Small intestine (tissue), 16 donors: ENCODE measurements at places on chromosomes 1 and 21.

- DNase-seq, result no peak
- no peak overlapping the region for H3K27ac ChIP-seq
- H3K27me3 ChIP-seq, result no peaks in the 10 kb centered on the region
- peaks cover 9% of the 10 kb centered on the region for H3K4me1 ChIP-seq
- no peak overlapping the region for H3K4me3 ChIP-seq
Measured at GRCh38 chr21:46455575-46456385, 2.9 kb upstream of the DIP2A start.

DNA sequence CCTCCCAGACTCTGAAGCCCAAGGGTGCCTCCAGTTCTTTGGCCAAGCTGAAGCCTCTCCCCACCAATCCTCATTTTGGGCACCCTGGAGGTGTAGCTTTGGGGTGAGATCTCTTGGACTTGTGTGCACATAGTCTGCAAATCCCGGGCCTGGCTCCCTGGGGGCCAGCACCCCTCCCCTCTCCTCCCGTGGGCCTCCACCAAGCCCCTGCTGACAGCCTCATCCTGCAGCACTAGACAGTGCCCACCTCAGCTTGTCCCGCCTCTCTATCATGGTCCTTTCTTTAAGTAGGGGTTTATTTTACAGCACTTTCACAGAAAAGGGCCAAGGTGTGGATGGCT lies 3.2 kb downstream of the GJC2 start:
- H3K4me1 ChIP-seq, result peaks cover 48% of the 10 kb centered on the region
- H3K36me3 ChIP-seq, result peaks cover 3% of the 10 kb centered on the region
- no peaks in the 10 kb centered on the region for H3K27me3 ChIP-seq
- DNase-seq, result no peak

GRCh38 chr1:45566722-45567121 lies 16.1 kb downstream of the AKR1A1 start:
- no peak for DNase-seq
- H3K36me3 ChIP-seq, result peaks cover 85% of the 10 kb centered on the region
- no peaks in the 10 kb centered on the region for H3K27me3 ChIP-seq
- H3K4me3 ChIP-seq, result no peak overlapping the region
- H3K4me1 ChIP-seq, result peaks cover 9% of the 10 kb centered on the region

DNA sequence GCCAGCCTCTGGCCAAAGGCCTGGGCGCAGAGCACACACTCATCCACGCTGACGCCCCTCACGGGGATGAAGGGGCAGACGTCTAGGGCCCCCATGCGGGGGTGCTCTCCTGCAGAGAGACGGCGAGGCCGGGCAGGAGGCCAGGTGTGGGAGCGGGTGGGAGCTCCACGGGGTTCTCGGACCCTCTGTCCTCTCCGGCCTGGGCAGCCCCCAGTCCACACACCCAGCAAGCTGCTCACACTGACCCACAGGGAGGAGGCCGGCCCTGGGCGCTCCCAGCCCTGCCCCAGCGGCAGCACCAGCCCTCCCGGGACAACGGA lies 2.5 kb downstream of the FTCD start:
- H3K27ac ChIP-seq, result no peak overlapping the region
- H3K27me3 ChIP-seq, result no peaks in the 10 kb centered on the region
- DNase-seq, result no peak
- no peak overlapping the region for H3K4me3 ChIP-seq
- H3K4me1 ChIP-seq, result peaks cover 30% of the 10 kb centered on the region

GRCh38 chr1:193588311-193589082 lies 402.1 kb upstream of the B3GALT2 start:
- no peak overlapping the region for H3K27ac ChIP-seq
- no peaks in the 10 kb centered on the region for H3K4me1 ChIP-seq
- peak; percentile 40 for DNase-seq

GRCh38 chr1:41977326-41977725 lies 58.6 kb upstream of the HIVEP3 start:
- H3K27ac ChIP-seq, result no peak overlapping the region
- DNase-seq, result peak; percentile 40
- H3K4me1 ChIP-seq, result no peaks in the 10 kb centered on the region
- H3K36me3 ChIP-seq, result no peaks in the 10 kb centered on the region
- H3K27me3 ChIP-seq, result no peaks in the 10 kb centered on the region
- H3K4me3 ChIP-seq, result no peak overlapping the region

- H3K36me3 ChIP-seq, result no peaks in the 10 kb centered on the region
- H3K4me1 ChIP-seq, result no peaks in the 10 kb centered on the region
- no peak overlapping the region for H3K27ac ChIP-seq
- H3K27me3 ChIP-seq, result no peaks in the 10 kb centered on the region
Measured at GRCh38 chr1:195637539-195637938, 970.7 kb downstream of the KCNT2 start.

GRCh38 chr1:240385985-240386978 lies 225.7 kb downstream of the GREM2 start:
- DNase-seq, result no peak
- no peak overlapping the region for H3K4me3 ChIP-seq
- H3K27me3 ChIP-seq, result no peaks in the 10 kb centered on the region
- H3K4me1 ChIP-seq, result no peaks in the 10 kb centered on the region

GRCh38 chr1:240091614-240092300 lies at the start of gene FMN2:
Gene FMN2, plus strand, starts transcription at chr1:240091883. Its CDS starts 227 bp downstream, at chr1:240092110.
- peak; percentile 44 for DNase-seq
- no peak within 1 kb of the TSS for H3K4me3 ChIP-seq
- H3K4me1 ChIP-seq, result no peaks in the 10 kb centered on the region

DNA sequence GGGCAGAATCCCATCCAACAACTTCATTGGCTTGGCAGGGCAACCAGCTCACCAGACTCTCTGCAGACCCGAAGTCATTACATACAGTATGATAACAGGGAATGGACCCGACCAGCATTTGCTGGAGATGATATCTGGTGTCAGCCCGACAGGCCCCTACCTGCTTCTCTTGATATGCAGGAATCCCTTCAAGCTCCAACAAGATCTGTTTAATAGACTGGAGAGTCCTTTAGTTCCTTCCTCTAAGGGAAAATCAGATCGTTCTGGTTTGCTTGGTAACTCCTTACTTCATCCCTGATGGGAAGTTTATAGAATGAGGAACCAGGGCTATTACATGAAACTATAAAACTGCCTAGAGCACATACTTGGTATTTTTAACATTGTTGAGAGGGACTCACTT lies 61.2 kb downstream of the EDARADD start:
- H3K4me3 ChIP-seq, result no peak overlapping the region
- H3K36me3 ChIP-seq, result no peaks in the 10 kb centered on the region
- DNase-seq, result no peak
- H3K27ac ChIP-seq, result no peak overlapping the region
- H3K27me3 ChIP-seq, result no peaks in the 10 kb centered on the region
- no peaks in the 10 kb centered on the region for H3K4me1 ChIP-seq

DNA sequence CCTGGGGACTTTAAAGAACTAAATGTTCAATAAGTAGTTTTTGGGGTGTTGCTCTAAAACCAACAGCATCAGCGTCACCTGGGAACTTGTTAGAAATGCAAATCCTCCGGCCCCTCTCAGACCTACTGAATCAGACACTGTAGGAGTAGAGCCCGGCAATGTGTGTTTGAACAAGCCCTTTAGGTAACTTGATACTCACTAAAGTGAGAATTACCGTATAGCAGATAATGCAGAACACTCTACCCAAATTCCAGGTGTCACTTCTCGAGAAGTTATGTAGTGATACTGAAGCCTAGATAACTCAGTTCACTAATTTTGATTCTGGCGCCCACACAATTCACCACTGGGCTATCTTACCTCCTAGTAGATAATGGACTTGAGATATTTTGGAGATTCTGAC lies 3.7 kb upstream of the DPT start:
- H3K27ac ChIP-seq, result no peak overlapping the region
- no peaks in the 10 kb centered on the region for H3K4me1 ChIP-seq
- DNase-seq, result no peak
- H3K4me3 ChIP-seq, result no peak overlapping the region

DNA sequence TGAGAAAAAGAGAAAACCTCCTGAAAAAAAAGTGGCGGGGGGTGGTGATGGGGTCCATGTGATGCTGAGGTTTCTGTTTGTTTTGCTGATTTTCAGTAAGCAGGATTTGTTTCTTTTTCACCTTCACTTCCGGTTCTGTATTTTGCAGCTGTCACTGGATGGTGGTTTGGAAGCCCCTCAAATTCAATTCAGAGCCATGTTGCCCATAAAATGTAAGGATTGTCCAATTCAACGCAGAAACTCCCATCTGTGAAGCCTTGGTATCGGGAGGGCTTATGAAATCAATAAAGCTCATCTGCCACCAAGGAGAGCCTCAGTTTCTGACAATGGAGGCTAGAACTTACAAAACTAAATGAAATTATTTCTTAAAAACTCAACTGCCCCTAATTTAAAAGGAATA lies 12.1 kb downstream of the CAPN8 start:
- no peaks in the 10 kb centered on the region for H3K4me1 ChIP-seq
- H3K4me3 ChIP-seq, result no peak overlapping the region
- no peak overlapping the region for H3K27ac ChIP-seq
- no peaks in the 10 kb centered on the region for H3K27me3 ChIP-seq
- DNase-seq, result no peak
- H3K36me3 ChIP-seq, result no peaks in the 10 kb centered on the region

DNA sequence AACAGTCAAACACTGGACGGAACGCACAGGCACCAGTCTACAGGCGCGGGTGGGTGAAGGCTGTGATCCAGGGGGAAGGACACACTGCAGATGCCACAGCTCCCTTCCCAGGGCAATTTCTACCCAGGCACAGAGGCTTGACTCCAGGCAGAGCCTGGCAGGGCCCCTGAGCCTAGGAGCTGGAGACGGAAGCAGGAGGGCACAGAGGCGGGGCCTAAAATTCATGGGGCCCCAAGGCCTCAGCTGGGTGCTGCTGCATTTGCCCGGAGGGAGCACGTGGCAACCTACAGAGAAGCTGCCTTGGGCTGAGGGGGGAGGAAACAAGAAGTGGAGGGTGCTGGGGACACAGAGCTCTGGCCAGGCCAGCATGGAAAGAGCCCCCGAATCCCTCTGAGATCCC lies 41.2 kb downstream of the UBE2G2 start:
- no peak for DNase-seq
- no peak overlapping the region for H3K4me3 ChIP-seq
- H3K27me3 ChIP-seq, result no peaks in the 10 kb centered on the region

DNA sequence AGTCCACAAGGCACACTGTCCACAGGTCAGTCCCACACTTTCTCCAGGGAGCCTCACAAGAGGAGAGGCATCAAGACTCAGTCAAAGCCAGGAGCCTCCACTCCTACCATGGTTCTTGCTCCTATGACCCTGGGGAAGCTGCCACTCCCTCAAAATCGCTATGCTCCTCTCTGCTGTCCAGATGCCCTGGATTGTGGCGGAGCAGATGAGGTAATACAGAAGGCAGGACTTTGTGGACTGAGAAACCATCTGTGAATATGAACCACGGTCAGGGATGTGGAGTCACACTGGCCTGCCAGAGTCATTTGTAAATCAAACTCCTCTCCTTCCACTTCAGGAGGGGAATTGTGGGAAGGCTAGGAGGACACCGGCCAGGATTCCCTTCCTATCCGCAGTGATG lies 20.6 kb downstream of the VWA5B1 start:
- no peak overlapping the region for H3K4me3 ChIP-seq
- H3K27me3 ChIP-seq, result peaks cover 2% of the 10 kb centered on the region
- no peak overlapping the region for H3K27ac ChIP-seq

DNA sequence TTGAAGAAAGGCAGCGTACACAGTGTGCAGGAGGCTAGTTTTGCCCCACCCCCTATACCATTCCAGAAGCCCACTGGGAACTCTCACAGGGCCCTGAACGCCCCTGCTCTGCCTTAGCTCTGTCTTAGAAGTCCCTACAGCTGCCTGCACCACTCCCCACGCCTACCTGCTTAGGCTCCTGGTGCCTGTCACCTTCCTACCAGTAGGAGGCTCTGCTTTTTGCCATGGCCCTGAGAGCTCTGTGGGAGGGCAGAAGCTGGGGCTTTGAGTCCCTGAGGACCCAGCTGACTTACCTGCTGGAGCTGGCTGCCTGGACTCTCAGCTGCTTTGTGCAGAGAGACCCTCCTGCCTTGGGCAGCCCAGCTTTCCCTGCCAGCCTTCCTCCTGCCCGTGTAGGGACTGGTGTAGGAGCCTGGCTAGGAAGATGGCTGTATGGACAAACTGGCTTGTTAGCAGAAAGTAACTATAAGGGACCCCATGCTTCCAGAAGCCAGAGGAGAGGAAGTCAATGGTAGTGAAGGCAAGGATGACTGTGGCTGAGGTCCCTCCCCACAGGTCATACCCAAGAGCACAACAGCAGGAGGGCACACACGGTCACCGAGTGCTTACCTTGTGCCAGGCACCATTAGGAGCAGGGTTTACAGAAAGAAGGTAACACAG lies 9.8 kb upstream of the CELSR2 start:
- H3K27me3 ChIP-seq, result no peaks in the 10 kb centered on the region
- H3K27ac ChIP-seq, result no peak overlapping the region
- DNase-seq, result peak; percentile 42
- H3K4me3 ChIP-seq, result no peak overlapping the region
- peaks cover 25% of the 10 kb centered on the region for H3K36me3 ChIP-seq
- peaks cover 12% of the 10 kb centered on the region for H3K4me1 ChIP-seq

DNA sequence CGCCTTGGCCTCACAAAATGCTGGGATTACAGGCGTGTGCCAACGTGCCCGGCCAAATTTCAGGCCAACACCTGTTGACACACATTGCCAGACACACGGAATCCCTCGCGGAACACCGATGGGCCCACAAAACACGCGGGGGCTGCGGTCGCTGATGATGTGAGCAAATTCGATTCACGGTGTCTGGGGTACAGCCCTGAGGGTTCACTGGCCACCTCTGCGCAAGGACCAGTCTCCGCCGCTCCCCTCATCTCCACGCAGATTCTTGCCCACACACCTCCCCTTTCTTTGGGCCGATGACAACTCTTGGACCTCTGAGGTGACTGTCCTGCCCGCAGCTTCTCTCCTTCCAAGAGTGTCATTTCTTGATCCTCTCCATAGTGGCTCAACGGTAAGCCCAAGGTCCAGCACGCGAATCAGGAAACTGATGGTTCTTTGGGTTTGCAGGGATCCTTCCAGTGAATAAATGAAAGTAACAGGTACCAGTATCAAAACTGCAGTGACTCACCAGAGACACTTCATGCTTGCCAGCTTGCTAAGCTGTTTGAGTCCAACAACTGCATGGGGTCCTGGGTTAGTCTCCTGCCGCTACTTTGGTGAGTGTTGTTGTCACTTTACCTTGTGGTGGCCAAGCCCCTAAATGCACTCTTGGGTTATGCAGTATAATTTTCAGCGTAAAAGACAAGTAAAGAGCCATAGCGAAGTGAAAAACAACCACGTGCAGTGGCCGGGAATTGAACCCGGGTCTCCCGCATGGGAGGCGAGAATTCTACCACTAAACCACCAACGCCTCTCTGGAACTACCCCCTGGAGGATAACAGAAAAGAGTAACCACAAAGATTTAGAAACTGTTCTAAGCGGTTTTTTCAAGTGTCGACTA lies 11.0 kb upstream of the RNU1-3 start:
- H3K4me3 ChIP-seq, result no peak overlapping the region
- peaks cover 2% of the 10 kb centered on the region for H3K27me3 ChIP-seq
- H3K36me3 ChIP-seq, result no peaks in the 10 kb centered on the region
- H3K27ac ChIP-seq, result no peak overlapping the region

- no peaks in the 10 kb centered on the region for H3K4me1 ChIP-seq
- H3K27me3 ChIP-seq, result no peaks in the 10 kb centered on the region
- H3K27ac ChIP-seq, result no peak overlapping the region
- no peak overlapping the region for H3K4me3 ChIP-seq
Measured at GRCh38 chr21:29939104-29939923, 482 bp downstream of the GRIK1 start.
